ENCODE measurements at places on chromosomes 12 and 14.

DNA sequence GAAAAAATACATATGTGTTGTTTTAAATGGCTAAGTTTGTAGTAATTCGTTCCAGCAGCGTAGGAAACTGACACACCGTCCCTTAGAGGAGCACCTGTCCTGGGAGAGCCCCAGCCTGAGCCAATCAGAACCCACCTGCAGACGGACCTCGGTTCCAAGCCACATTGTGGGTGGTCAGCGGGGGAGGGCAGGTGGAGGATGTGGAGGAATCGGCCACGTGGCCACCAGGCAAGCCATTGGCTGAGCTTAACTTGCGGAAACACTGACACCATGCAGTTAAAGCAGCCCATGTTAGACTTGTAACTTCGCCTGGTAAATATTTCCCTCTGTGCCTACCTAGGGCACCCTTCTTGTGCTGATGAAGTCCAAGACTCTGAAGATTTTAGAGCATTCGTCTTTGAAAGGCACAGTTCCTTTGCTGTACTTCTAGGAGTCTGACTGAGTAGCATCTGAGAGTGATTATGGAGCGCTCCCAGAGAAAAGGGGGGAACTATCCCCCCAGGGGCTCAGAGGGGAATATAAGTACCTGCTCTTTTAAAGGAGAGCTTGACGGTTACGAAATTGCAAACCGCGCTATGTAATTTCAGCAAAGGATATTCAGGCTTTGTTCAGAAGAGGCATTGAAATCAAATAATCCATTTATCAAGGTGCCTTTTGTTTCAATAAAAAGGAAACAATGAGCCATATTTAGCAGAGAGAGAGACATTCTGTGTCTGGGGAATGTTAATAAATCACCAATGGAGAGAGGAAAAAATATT lies 135.7 kb downstream of the TMEM132C start:
- DNase-seq = no peak

DNA sequence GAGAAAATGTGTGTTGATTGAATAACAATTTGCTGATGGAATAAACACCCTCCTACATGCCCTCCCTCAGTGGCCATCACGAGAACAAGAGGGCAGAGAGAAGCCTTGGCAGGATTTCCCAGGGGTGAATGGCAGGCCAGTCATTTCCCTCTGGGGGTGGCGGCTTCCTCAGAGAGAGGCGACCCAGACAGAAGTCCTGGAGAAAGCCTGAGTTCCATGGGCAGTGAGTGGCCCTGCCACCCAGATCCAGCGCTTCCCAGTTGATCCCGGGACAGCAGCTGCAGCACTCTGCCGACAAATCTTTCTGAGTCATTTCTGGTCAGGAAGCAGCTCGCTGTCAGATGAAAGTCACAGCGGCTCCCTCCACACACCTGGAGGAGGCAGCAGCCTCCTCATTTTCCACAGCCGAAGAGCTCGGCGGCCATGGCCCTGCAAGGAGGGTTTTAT lies 123.0 kb downstream of the SCARB1 start:
- no peak for DNase-seq

- no peak for DNase-seq
Observed at GRCh38 chr12:133256321-133256720, 20.6 kb upstream of the ANHX start.

- no peak for DNase-seq
Observed at GRCh38 chr12:131815131-131815530, 13.1 kb upstream of the MMP17 start.

- no peak for DNase-seq
Observed at GRCh38 chr12:47077206-47078085, 2.0 kb upstream of the PCED1B start.

DNA sequence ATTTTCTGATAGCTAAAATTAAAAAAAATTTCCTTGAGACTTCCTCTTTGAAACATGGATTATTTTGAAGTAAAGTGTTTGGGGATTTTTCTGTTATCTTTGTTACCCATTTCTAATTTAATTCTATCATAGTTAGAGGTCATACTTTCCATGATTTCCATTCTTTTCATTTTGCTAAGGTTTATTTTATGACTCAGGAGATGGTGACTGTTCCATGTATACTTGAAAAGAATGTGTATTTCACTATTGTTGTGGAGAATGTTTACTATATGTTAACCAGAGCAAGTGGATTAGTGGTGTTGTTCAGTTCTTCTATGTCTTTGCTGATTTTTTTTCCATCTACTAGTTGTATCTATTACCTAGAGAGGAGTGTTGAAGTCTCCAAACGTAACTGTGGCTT lies 250.5 kb upstream of the PELI2 start:
- DNase-seq = no peak

- DNase-seq = no peak
Observed at GRCh38 chr14:24254630-24255392, 8.2 kb downstream of the TGM1 start.

DNA sequence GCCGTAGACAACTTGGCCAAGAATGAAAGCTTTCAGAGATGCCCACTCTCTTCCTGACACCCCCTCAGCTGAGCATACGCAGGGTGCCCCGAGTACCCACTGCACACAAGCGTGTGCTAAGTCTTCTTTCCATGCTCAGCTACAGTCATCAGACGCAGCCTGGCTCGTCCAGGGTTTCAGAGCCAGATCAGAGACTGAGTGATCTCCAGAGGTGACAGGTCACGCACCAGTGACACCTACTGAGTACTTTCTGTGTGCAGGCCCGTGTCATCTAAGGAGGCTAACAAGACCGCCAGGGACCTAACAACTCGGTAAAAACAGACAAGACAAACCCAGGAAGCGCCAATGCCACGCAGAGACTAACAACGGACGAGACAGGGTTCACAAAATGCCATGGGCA lies 25.1 kb downstream of the STX2 start:
- no peak for DNase-seq

DNA sequence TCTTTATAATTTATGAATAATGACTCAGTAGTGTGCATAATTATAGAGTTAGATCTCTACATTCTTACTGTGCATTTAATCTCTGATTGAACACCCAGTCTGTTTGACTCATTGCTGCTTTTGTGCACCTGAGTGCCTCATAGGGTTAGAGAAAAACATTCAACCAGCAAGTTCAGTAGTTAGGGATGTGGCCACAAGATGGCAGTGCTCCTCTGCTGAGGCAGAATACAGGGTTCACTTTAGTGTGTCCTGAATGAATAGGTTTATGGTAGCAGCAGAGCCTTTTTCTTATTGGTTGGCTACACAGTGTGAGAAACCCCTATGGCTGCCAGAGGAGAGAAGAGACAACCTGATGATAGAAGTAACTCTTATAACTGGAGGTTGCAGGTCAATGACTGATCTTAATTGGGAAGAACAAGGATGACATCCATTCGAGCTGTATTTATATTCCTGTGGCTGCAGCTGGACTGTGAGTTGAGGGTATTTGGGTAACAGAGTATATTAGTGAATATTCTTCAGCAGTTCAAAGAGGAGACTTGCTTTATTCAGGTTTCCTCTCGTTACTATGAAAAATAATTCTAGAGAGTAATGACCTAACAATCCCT lies 194.9 kb upstream of the OR4E1 start:
- DNase-seq = peak; percentile 56

GRCh38 chr12:42786400-42787148 lies 197.0 kb upstream of the PRICKLE1 start:
- no peak for DNase-seq

GRCh38 chr12:93361151-93361919 lies 16.4 kb upstream of the NUDT4 start:
- no peak for DNase-seq

DNA sequence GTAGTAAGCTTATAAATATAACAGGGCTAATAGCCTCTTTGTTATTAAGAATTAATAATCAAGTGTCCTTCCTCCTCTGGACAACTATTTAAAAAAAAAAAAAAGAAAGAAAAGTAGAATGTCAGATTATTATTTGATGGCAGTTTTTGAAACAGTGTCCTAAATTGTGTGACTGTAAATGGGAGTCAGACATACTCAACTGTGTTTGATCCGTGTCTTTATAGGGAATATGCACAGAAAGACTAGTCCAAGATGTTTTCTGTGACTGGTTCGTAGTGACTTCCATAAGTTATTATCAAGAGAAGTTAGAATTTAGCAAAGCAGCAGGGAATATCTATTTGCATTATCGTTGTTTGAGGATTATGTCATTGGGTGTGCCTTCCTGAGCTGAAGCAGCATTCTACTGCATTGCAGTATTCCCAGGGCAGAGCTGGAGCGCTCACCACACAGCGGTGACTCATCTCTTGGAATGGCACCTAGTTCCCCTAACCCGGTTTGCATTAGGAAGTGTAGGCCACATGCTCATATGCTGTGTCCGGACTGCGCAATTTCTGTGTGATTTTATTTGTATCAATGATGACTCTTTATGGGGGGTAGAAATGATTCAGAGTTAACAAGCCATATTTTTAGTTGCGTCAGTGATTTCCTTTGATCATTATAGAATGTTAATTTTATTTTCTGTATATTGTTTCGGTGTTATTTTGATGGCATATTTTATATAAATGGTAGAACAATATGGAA lies 7.9 kb downstream of the DYNC1H1 start:
- no peak for DNase-seq

- DNase-seq = no peak
Observed at GRCh38 chr12:93766796-93767523, 89.8 kb downstream of the CRADD start.

DNA sequence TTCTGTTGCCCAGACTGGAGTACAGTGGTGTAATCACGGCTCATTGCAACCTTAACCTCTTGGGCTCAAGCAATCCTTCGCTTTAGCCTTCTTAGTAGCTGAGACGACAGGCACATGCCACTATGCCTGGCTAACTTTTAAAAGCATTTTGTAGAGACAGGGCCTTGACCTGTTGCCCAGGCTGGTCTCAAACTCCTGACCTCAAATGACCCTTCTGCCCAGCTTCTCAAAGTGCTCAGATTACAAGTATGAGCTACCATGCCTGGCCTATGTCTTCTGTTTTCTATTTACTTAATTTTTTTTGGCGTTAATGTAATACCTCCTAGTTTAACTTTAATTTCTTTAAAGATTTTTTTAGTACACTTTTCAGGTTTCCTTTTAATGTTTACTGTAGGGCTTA lies 20.6 kb upstream of the KLRF1 start:
- no peak for DNase-seq

GRCh38 chr12:22893878-22894277 lies 268.9 kb downstream of the ETNK1 start:
- no peak for DNase-seq

DNA sequence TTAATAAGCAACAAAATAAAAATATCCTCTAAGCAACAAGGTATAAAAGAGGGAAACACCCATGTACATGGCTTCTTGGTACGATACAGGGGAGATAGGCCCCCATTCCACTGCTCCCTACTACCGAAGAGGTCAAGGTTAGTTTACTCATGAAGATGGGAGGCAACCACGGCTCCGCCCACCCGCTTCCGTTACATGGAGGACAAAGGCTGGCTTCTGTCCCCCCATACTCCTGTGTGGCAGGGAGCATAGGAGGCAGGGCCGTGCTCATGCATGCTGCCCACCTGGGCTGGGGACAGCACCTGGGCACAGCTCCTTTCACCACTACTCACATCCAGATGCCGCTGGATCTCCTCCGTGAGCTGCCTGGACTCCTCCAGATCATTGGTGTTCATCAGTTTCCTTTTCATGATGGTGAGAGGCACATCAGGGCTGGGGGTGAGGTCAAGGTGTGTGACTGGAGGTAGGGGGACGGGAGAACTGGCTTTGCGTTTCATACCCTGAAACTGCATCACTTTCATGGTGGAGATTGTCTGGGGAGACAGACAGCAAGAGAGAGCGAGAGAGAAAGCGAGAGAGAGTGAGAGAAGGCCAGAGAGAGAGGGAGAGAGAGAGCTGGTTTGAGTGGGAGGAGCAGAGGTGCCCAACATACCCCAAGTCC lies 39.0 kb downstream of the LGMN start:
- DNase-seq = no peak

GRCh38 chr14:68451696-68452373 lies 341.0 kb downstream of the ZFP36L1 start:
- no peak for DNase-seq

- no peak for DNase-seq
Observed at GRCh38 chr12:54660320-54660962, 12.3 kb upstream of the DCD start.

GRCh38 chr14:98085751-98086150 lies 1186.2 kb downstream of the BCL11B start:
- DNase-seq = no peak

DNA sequence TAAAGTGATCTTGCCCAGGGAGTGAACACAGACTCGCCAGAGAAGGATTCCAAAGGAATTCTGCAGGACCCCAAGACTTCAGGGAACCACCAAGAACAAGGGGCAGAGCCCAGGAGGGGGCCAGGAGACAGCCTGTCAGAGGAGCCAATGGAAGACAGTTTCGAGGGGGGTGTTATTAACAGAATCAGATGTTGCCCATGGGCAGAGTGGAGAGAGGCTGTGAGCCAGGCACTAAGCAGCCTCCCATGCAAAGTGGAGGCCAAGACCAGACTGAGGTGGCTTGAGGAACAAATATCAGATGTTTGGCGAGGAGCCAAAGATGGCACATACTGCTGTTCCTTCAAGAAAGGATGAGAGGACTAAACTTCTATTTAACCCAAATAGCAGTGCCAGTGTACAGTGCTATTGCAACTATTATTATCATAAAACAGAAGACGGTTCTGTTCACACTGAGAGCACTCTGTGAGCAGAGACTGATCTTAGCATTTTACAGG lies 12.6 kb downstream of the APPL2 start:
- no peak for DNase-seq

GRCh38 chr12:50207424-50207823 lies 40.3 kb upstream of the CERS5 start:
- no peak for DNase-seq

- no peak for DNase-seq
Observed at GRCh38 chr14:81982046-81982445, 448.4 kb upstream of the SEL1L start.

GRCh38 chr14:26626256-26626655 lies 28.4 kb upstream of the NOVA1 start:
- DNase-seq = no peak

GRCh38 chr12:5808981-5809380 lies 136.1 kb downstream of the ANO2 start:
- DNase-seq = no peak

- no peak for DNase-seq
Observed at GRCh38 chr14:35747379-35747778, 61.7 kb downstream of the RALGAPA1 start.

DNA sequence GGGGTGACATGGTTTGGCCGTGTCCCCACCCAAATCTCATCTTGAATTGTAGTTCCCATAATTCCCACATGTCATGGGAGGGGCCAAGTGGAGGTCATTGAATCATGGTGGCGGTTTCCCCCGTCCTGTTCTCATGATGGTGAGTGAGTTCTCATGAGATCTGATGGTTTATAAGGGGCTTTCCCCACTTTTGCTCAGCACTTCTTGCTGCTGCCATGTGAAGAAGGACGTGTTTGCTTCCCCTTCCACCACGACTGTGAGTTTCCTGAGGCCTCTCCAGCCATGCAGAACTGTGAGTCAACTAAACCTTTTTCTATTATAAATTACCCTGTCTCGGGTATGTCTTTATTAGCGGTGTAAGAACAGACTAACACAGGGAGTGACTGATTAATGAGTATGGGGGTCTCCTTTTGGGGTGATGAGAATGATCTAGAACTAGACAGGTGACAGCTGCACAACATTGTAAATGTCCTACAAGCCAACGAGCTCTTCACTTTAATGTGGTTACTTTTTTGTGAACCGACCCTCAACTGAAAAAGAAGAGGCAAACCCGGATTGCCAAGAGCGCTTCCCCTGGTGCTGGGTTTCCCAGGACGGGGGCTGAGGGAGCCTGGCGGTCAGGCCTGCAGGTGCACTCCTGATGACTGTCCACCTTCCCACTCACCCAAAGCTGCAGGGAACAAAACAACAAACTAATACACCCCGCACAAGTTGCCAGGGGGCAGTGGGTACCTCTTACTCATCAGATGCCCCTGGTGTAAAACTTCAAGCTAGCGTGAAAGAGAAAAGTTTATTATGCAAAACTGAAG lies 90.1 kb downstream of the NCOR2 start:
- DNase-seq = no peak

- no peak for DNase-seq
Observed at GRCh38 chr12:67483871-67484554, 164.5 kb upstream of the DYRK2 start.
